CD4-positive, alpha-beta T cell treated with Interferon gamma for 1 hour (primary cell): ENCODE measurements at places on chromosomes 7 and 10.

DNA sequence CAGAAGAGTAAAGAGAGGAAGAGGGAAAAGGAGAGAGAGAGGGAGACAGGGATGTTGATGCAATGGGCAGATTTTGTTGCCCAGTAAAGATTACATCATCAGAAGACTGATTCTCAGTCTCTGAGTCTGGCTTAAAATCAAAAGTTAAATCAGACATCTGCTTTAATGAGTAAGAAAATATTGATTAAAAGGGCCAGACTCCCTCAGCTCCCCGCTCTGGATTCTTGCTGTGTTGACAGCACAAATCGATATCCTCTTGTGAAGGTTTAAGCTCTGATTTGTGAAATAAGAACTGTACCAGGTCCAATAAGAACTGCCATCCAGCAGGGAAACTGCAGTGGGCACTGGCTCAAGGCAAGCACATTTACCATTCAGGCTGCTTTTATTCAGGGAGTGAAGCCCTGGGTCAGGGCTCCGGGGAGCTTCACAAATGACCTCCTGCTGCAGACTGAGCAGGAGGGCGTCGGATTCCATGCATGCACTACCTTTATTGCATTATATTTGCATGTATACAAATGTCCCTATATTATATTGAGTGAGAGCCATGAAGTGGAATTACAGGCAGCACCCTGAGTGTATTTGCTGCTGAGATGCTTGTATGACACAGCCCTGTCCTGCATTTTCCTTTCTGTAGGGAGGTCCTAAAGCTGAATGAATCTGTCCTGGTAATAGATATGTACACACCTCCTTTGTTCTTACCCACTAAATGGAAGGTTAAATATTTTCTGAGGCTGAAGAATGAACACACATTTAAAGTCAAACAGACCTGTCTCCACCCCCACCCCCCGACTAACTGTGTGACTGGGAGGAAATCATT lies 401.5 kb downstream of the REEP3 start:
- no peak for DNase-seq

- no peak for DNase-seq
Measured at GRCh38 chr10:990808-991207, 2.6 kb downstream of the GTPBP4 start.

GRCh38 chr7:135964274-135964673 lies 12.9 kb downstream of the MTPN start:
- DNase-seq: no peak

DNA sequence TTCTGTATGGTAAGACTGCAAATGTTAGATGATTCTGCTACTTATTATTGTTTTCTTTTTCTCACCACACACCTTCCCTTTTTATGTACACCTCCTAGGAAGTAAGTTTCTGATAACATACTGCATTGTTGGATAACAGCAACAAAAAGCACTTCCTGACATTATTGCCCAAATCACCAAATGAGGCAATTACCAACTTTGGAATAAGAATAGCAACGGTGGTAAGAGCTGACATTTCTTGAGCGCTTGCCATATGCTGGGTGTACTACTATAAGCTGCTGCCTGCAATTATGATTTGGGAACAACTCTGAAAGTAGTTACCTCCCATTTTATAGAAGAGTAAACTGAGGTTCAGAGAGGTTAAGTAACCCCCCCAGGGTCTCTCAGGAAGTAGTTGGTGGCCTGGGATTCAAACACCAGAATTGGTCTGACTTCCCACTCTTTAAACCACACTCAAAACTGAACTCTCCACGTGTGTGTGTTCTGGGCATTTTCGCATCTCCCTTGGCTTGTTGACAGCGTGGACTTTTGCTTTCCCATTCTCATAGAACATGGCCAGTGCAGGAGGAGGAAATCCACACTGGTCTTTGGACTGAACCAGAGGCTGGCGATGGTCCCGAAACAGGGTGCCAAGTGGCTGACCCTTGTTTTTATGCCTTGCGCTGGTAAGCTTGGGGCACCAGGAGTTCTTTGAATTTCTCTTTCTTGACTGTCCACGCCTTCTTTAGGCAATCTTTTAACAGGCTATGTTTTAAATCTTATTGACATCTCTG lies 71.4 kb downstream of the TCF7L2 start:
- DNase-seq: no peak

GRCh38 chr7:135454060-135454459 lies 55.8 kb downstream of the CNOT4 start:
- DNase-seq: no peak

- DNase-seq: no peak
Measured at GRCh38 chr10:53569455-53569854, 796.9 kb upstream of the MBL2 start.

- no peak for DNase-seq
Measured at GRCh38 chr7:25831831-25832411, 320.1 kb upstream of the NFE2L3 start.

DNA sequence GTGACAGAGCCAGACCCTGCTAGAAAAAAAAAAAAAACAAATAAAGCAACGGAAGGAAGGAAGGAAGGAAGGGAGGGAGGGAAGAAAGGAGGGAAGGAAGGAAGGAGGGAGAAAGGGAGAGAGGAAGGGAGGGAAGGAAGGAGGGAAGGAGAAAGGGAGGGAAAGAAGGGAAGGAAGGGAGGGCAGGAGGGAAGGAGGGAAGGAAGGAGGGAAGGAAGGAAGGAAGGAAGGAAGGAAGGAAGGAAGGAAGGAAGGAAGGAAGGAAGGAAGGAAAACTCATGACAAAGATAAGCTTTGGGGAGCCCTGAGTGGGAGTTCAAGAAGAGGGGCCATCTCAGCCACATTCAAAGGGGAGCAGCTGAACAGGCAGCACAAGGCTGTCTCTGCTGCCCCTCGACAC lies 124.7 kb upstream of the MGMT start:
- DNase-seq: no peak

DNA sequence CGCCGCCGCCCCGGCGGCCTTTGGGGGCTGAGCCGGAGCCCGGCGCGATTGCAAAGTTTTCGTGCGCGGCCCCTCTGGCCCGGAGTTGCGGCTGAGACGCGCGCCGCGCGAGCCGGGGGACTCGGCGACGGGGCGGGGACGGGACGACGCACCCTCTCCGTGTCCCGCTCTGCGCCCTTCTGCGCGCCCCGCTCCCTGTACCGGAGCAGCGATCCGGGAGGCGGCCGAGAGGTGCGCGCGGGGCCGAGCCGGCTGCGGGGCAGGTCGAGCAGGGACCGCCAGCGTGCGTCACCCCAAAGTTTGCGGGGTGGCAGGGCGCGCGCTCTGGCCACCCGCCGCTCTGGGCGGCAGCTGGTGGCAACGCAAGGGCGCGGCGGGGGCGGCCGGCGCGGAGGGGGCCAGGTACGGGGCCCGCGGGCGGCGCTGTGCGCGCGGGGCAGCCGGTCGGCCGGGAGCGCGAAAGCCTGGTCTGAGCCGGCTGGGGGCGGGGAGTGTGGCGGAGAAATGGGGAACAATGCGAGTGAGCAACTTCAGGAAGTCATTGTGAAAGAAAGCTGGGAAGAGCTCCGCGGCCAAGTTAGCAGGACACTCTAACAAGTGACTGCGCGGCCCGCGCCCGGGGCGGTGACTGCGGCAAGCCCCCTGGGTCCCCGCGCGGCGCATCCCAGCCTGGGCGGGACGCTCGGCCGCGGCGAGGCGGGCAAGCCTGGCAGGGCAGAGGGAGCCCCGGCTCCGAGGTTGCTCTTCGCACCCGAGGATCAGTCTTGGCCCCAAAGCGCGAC lies at the start of gene IKZF1:
Gene IKZF1 (plus strand): TSS at position 588 of the 782 bp plus-strand sequence. CDS start 14,346 bp downstream, outside the sequence.
- DNase-seq: peak; percentile 72

GRCh38 chr10:54758791-54759190 lies 42.2 kb downstream of the PCDH15 start:
- DNase-seq: no peak

- no peak for DNase-seq
Measured at GRCh38 chr7:81370822-81371221, 399.0 kb downstream of the HGF start.

DNA sequence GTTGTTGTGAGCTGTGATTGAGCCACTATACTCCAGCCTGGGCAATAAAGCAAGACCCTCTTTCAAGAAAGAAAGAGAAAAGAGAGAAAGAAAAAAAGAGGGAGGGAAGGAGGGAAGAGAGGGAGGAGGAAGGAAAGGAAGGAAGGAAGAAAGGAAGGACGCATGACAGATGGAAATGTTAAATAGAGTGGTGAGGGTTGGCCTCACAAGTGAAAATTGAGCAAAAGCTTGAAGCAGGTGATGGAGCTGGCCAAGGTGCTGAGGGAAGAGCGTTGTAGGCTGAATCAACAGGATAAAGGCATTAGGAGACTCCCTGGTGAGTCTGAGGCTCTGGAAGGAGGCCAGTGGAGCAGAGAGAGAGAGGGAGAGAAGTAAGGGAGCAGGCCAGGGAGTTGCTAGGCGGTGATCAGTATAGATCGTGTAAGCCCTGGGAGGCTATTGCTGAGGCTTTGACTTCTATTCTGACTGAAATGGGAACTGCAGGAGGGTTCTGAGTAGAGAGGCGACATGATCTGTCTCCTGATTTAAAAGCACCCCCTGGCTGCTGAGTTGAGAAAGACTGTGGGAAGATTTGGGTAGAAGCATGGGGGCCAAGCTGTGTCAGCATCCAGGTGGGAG lies 26.5 kb upstream of the TMEM248 start:
- DNase-seq: no peak

DNA sequence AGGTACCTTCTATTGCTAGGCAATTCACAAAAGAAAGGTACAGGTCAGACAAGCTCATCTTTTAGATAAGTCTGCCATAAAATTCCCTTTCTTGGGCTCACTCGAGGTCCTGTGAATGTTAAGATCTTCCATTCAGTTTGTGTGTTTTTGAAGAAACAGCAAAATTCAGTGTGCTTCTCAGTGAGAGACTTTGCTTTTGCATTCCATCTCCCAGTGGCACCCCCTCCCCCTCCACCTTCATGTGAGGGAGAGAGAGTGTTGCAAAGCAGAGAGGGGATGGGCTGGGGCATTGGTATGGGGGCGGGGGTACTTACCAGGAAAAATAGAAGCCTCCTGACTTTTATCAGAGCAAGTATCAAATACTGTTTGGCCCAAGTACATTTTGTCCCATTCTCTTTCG lies 3.8 kb upstream of the TECTB start:
- DNase-seq: no peak

DNA sequence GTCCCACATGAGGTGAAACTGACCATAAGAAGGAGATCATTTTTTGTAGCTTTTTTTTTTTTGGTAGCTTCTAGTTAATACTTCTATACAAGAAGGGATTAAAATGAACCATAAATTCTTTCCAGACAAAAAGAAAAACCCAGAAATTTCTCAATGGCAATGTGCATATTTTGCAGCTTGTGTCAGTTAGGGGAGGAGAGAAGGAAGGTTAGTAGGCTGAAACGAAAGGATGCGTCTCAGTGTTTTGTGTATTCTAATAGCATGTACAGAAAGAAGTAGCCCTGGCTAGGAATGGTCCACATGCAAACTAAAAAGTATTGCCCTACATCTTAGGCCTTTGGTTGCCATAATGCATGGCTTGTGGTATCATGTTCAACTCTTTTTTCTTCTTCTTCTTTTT lies 90.6 kb downstream of the CACNB2 start:
- no peak for DNase-seq

GRCh38 chr7:141158561-141158960 lies 84.7 kb downstream of the TMEM178B start:
- DNase-seq: peak; percentile 9

- no peak for DNase-seq
Measured at GRCh38 chr10:78533098-78533497, 499.4 kb downstream of the RPS24 start.

DNA sequence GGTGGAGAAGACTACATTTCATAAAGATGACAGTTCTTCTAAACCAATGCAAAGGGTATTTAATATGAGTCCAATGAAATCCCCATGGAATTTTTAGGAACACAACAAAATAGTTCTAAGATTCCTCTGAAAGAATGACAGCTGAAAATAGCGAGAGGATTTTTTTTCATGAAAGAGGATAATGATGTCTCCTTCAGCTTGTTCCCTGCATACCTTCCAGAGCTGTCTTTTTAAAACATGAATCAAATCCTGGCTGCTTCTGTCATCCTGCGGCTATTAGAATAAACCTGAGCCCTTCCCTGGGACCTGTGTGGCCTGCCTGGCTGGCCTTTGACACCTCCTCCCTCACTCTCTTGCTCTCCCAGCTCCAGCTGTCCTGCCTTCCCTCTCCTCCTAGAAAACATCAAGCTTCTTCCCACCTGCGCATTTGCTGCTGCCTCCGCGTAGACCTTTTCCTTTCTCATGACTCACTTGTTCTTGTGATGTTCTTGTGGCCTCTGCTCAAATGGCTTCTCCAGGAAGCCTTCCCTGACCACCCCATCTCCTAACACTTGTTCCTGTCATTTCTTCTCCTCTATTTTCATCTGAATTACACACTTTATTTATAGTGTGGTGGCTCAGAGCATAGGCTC lies 57.4 kb downstream of the EEPD1 start:
- DNase-seq: no peak

- DNase-seq: no peak
Measured at GRCh38 chr10:48404646-48405045, 98.2 kb downstream of the MAPK8 start.

GRCh38 chr10:102619281-102619981 lies 24.8 kb upstream of the TRIM8 start:
- no peak for DNase-seq

GRCh38 chr10:6647811-6648526 lies 67.9 kb upstream of the PRKCQ start:
- peak; percentile 50 for DNase-seq

DNA sequence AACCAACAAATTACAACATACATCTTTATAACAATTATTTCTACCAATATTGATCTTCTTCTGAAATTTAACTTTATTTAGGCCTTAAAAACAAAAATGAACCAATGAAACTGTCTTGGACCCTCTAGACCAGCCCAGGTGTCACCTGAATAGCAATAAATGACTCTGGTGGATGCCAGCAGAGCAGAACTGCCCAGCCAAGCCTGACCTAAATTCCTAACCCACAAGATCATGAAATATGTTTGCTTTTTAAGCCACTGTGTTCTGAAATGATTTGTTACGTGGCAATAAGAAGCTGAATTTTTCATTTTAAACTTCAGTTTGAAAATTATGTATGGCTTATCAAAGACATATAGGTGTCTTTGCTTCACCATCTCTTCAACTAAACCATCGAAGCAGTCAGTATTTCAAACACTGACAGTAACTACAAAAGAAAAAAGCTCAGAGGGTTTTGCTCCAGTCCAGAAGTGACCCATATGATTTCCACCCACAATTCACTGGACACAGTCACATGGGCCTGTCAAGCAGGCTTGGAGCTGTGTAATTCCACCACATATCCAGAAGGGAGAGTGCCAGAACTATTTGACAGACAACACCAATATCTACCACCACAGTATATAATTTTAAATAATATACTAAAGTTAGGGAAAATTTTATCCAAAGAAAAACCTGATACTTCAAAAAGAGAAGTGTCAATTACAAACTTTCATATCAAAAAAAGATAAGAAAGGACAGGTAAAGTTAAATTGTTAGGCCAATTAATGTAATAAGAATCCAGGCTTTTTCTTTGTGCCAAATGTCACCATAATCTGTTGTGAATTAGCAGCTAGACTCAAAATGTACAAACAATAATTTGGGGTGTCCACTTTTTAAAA lies 94.5 kb downstream of the KMT2C start:
- DNase-seq: no peak

DNA sequence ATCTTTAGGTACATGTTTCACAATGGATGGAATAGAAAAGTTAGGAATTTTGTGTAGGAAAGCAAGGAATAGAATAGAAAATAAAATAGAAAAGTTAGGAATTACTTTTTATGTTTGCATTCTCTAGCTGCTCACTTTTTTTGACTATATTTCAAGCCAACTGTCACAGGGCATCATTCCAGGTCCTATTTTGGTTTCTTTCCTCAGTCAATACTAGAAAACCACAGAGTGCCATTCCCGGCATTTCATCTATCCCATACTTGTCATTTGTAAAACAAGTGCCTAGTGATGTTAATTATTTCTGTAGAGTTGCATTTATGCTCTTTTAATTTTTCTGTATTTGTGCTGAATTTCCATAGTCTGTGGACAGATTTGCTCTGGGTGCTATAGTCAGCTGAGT lies 66.2 kb downstream of the SDK1 start:
- no peak for DNase-seq
